Cortex of kidney (tissue), 1 donor: ENCODE measurements at places on chromosomes 3 and 15.

- no peak for DNase-seq
Observed at GRCh38 chr15:78177447-78177873, 28.3 kb downstream of the IDH3A start.

DNA sequence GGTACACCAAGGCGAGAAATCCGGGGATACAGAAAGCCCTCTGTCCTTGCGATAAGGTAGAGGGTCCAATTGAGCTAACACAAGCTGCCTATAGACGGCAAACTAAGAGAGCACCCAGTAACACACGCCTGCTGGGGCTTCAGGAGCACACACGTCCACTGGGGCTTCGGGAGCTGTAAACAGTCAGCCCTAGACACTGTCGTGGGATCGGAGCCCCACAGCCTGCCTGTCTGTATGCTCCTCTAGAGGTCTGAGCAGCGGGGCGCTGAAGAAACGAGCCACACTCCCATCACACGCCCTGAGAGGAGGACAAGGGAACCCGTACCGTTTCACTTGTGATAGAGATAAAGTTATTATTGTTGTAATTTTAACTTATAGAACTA is 486 bp downstream of the SAMMSON start:
- DNase-seq, result no peak

DNA sequence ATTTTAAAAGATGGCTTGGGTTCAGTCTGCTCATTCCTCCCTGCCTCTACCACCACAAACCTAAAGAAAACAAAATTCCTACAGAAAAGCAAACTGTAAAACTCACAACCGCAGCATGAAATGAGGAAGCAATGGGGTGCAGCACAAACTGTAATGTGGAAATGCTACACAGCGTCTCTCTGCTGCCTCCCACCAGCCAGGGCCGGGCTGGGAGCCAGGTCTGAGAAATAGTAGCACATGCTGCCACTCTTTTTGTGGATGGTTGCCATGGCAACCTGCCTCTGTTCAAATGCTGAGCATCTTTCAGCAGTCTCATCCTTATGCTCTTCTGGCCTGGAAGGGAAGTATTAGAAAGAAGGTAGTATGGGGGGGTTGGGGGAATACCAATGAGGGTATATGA is 55.4 kb downstream of the EOMES start:
- no peak for DNase-seq

- DNase-seq, result no peak
Observed at GRCh38 chr3:107206141-107206540, 171.1 kb upstream of the CCDC54 start.

DNA sequence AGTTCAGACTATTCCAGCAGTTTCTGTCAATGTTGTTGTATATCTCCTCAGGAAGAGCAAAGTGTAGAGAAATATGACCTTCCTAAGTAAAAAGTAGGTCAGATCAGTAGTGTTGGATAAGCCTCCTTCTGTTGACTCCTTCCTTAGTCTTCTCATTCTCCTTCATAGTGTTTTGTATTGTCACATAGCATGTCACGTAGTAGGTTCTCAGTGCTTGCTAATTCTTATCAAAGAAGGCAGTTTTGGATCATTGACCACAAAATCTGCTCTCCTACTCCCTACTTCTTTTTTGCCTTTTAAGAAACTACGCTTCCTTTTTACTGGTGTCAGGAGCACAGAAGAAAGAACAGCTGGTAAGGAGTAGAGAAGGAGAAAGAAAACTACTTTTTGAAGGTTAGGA is 1.0 kb upstream of the MGA start:
- no peak for DNase-seq

GRCh38 chr3:59517388-59517787 is 467.6 kb upstream of the CFAP20DC start:
- no peak for DNase-seq

DNA sequence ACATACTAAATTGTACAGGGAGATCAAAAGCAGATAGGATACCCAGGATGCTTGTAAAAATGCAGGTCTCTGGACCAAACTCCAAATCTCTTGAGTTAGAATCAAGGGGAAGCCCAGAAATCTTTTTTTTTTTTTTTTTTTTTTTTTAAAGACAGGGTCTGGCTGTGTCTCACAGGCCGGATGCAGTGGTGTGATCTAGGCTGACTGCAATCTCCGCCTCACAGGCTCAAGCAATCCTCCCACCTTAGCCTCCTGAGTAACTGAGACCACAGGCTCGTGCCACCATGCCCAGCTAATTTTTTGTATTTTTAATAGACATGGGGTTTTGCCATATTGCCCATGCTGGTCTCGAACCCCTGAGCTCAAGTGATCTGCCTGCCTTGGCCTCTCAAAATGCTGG is 373.5 kb downstream of the SHQ1 start:
- no peak for DNase-seq

- no peak for DNase-seq
Observed at GRCh38 chr3:52509753-52510328, 14.7 kb downstream of the STAB1 start.
